ENCODE measurements at places on chromosomes 5 and 9.

DNA sequence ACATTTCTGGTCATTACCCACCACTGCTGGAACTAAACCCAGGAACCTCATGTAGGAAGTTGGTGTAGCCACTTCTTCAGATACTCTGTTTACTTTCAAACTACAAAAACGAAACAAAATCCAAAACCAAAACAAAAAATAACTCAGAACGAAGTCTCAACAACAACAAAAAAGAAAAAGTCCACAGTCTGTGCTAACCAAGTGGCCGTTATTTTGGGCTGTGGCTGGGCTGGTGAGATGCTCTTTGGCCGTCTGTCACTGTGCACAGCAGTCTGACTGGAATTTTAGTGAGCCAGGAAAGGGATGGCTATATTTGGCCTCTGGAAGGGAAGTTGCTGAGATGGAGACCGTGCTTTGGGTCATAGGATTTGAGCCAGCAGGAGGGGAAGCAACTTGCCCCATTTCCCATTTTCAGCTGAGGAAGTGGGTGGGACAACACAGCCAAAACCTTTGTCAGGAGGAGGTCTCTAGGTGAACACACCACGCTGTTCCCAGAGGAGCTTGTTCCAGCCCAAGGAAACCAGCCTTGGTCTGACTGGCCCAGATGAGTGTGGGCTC, 334.1 kb downstream of the ZSWIM6 start:
- DNase-seq: no peak

GRCh38 chr9:128091571-128091970, 23.5 kb downstream of the SLC25A25 start:
- no peak for DNase-seq

GRCh38 chr5:58056546-58056945, 403.3 kb downstream of the PLK2 start:
- no peak for DNase-seq

DNA sequence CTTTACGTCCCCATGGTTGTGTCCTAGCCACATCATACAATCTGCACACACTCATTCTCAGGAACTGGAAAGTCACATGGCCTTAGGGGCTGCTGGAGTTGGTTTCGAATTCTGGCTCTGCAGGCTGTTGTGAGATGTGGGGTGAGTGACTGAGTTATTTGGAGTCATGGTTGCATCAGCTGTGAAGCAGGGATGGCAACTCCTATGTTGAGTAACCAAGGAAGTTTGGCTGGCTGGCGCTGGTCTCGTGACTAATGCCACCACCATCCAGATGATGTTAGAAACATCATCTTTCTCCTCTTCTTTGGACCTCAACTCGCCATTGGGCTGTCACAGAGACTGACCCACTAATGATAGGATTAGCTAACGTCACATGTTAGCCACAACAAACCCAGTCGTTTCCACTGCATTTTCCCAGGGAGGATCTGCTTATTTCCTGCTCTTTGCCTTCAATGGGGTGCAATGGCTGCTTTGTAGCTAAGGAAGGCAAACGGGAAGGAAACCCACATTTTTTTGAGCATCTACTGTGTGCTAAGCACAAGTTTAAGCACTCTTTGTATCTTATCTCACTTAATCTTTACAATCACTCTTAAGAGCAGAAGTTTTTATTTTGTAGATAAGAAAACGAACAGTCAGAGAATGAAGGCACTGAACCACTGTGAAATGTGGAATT, 78.1 kb upstream of the UBTD2 start:
- peak; percentile 9 for DNase-seq

DNA sequence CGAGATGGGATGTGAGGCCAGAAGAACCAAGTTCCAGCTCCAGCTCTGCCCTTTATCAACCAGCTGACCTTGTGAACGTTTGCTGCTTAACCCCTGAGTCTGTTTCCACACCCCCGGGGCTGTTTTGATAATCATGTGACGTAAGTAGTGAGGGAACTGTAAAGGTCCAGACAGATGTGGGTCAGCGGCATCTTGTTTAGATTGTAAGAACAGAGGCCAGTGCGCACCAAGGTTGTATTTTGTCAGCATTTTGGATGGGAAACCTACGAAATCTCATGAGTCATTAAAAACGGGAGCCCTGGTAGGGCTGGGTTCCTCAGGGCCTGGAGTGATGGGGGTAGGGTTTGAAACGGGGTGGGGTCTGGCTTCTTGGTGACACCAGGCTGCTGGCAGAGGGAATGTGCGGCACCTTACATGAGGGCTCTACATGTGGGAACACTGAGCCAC, 13.8 kb upstream of the COL15A1 start:
- DNase-seq: no peak

DNA sequence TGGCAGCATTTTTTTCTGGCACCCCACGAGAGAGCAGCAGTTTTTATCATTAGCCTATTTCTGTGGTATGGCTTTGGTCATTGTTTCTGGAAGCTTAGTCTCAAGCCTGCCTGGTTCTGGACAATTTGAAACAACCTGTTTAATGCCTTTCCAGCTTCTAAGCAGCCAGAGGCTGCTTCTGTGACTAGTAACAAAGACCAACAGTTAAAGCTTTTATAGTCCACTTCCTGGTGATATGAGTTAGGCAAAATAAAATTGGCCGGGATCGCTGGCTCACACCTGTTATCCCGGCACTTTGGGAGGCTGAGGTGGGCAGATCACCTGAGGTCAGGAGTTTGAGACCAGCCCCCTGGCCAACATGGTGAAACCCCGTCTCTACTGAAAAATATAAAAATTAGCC, 24.0 kb downstream of the LYRM7 start:
- no peak for DNase-seq

GRCh38 chr5:134647750-134648424, 698 bp upstream of the SEC24A start:
- DNase-seq: no peak

DNA sequence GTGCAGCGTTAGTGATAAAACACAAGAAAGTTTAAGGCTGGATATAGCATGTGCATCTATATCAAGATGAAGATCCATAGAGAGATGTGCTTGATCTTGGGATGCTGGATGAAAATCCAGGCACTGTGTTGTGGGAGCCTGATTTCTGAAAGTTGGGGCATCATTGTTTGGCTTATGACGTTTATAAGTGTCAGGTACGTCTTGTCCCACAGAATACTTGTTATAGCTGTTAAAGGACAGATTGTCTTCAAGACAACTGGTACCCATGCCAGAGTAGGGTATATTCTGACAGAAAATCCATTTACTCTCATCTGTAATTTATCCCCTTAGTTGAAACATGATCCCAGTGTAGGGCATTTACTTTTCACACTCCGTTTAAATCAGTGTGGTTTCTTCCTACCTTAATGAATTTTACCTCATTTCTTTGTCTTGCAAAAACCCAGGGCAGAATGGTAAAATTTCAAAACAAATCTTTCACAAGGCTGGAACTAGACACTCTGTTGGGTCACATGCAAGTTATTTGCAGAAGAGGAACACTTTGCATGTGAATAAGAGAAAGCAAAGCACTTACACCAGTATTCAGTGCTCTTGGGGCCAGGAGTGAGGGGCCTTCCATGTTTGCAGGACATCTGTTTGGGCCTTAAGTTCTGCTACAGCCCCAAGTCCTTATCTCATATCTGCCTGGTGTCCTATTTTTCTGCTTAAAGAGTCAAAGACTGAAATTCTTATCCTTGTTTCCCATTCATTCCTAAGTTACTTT, 73.3 kb downstream of the GHR start:
- no peak for DNase-seq

DNA sequence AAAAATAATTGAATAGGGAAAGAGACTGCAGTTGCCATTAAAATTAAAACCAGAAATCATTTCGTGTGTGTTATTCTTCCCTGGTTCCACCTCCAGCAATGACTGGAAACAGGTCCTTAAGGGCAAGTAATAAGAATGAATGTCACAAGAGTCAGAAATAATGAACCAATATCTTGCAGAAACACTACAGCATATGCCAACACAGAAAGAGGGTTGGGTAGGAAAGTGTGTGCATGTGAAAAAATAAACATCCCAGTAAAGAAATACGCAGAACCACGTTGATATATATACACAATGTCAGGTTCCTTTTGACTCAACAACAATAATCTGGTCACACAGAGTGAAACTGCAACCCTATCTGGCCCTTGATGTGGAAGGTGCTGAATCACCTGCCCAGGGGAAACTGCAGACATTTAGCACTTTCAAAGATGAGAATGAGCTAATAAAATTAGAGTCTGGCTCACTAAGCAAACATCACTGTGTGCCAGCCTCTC, 15.0 kb downstream of the HMHB1 start:
- DNase-seq: no peak

- no peak for DNase-seq
These were observed 305.0 kb upstream of the IRX4 start for GRCh38 chr5:2187687-2188086.

DNA sequence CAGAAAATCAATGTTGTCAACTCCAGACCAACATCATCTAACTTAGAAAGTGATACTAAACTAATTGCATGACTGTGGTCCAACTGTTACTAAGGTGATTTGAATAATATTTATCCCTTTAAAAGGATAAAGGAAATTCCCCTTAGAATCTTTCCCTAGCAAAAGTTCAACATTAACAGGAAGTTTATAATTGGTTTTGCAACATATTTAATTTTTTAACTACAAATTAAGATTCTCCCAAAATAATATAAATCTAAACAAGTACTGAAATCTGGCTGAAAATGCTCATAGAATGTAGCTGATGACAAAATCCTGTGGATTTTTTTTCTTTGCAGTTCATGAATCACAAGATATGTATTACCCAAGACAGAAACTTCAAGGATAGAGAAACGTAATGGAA, 151.4 kb downstream of the LPAR1 start:
- DNase-seq: no peak

GRCh38 chr5:142317173-142317572, 7.6 kb downstream of the SPRY4 start:
- no peak for DNase-seq

- DNase-seq: no peak
These were observed 75.7 kb downstream of the CAMK4 start for GRCh38 chr5:111299831-111300432.

DNA sequence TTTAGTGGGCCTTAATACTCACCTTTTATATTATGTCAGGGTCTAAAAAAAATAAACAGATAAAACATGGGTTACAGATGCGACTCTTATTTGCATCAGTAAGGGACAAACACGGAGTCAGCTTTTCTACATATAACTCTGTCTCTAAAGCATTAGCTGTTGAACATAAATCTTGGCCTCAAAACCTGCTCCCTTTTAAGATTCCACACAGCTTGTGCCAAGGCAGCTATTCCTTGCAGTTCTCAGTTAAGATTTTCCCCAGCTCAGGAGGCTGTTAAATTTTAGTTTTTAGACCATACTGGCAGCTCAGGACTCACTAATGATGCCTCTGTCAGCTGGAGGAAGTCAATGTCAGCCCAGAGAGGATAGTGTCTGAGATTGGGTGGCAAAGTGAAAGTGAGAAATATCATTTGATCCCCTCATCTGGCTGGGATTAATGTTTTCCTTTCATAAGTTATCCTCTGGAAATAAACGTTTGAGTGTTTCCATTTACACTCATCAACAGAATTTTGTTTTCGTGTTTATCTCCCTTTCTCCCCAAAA, 287.5 kb downstream of the ELAVL2 start:
- no peak for DNase-seq

DNA sequence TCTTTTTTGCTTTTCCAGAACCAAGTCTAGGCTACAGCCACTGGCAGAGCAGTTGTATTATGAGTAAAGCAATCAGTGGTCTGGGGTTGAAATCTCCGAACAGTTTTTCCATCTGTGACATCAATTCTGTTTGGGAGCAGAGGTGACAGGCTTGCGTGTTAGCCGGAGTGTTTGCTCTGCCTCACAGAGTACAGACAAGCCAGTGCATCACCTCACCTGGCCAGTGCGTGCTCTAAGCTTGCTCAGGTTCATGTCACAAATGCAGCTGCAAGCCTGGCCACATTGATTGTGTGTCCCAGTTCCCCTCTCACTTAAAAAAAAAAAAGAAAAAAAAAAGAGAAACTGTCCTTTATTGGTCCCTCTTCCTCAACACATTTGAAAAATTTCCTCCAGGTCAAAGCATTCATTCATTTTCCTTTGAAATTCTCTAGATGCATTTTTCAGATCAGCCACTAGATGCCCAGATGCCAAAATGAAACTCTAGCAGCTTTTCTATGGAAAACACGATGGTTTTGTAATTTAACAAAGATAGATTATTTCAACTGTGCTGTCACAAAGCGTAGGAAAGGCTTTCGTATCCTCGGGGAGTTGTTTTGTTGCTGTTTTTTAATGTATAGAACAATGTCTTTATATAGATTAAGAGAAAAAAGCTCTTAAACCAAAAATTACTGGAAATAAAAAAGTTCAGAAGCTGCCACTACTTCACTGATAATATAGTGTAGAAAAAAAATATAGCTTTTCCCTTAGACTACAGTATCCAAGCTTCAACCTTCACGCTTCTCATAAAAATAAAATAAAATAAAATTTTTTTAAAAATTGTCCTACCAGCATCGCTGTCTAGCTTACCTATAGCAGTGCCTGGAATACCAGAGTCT, 585.5 kb downstream of the TLE1 start:
- no peak for DNase-seq

DNA sequence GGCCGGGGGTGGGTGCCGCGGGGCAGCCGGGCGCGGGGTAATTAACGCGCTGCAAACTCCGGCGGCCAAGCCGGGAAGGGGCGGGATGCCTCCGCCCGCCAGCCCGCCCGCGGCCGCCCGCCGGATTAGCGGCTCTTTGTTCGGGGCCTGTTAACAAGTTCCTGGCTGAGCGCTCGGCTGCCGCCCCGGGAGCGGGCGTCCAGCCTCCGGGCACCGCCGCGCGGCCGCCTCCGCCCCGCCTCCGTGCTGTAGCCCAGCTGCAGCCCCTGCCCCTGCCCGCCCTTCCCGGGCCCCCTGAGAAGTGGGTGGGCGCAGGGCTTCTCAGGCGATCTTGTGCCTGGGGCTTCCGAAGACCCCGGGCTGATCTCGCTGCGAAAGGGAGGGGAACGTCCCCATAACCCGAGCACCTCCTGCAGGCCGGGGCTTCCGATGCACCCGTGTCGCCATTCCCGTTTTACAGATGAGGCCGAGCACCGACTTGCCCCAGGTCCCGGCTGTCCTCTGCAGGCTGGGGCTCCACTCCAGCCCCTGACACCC, 7.5 kb downstream of the UNC5A start:
- no peak for DNase-seq
